ENCODE measurements at places on chromosomes 2 and 18. TPM values are rescaled to one million over a fixed set of nuclear protein-coding genes. Genes with fewer than 3 reads are reported as not detected.

DNA sequence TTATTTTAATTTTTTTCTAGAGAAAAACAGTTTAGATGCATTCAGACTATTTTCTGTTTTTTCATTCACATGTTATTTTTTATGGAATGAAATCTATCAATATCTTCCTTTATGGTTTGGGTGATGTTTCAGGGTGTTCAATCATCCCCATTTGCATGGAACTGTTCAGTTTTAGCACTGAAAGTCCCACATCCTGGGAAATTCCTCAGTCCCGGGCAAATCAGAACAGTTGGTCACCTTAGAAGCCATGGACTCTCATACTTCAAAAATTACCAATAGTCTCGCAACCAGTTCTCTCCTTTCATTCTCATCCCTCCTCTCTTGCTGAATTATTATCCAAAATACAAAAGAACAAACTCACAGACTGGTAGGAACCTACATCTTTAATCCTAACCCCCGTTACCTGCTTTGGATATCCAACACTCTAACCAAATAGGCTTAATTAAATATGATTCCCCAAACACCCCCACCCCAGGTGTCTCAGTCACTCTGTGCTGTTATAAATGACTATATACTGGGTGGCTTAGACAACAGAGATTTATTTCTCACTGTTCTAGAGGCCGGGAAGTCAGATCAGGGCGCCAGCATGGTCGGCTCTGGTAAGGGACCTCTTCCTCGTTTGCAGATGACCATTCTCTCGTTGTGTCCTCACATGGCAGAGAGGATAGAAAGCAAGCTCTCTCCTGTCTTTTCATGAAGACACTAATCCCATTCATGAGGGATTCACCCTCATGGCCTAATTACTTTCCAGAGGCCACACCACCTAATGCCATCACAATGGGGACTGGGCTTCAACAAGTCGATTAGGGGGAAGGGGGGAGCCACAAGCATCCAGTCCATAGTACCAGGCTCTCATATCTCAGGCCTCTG is 57.7 kb upstream of the SLC1A4 start:
- no peak for DNase-seq
- peaks cover 29% of the 10 kb centered on the region for H3K27me3 ChIP-seq

DNA sequence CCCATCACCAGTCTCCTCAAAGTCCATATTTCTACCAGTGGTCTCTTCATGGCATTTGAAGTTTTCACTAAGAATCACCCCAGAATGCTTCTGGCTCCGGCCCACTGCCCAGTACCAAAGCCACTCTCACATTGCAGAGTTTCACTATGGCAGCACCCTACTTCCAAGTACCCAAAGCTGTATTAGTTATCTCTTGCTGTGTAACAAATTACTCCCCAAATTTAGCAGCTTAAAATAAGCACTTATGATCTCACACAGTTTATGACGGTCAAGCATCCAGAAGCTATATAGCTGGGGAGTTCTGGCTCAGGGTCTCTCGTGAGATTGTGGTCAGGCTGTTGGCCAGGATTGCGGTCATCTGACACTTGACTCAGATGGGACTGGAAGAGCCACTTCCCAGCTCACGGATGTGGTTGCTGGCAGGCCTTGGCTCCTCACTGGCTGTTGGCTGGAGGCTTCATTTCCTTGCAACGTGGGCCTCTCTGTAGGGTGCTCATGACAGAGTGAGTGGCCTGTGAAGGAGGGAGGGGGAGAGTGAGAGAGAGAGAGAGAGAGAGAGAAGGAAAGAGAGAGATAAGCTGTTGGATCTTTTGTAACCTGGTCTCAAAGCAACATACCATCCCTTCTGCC is 189.5 kb downstream of the CTIF start:
- H3K36me3 ChIP-seq, result peaks cover 2% of the 10 kb centered on the region
- no peak for DNase-seq
- no peak overlapping the region for H3K4me3 ChIP-seq

DNA sequence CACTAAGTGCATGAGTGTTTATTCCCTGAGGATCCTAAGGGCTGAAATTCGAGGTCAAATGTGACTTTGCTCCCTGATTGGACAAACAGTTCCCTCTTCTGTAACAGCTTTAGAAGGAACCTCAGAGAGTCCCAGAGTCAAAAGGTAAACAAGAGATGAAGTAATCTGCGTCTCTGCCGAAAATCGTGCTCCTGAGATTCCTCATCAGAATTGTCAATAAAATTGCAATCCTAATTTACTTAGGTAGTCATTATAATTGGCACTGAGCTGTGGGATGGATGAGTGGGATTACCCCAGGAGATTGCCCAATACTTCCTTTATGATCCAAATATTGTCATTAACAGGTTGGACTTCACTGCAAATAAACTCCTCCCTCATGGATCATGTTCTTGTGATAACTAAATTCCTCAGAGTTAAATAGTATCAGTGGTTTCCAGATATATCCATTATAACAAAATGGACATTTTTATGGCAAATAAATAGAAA is 907 bp upstream of the SUCLG1 start:
- peaks cover 7% of the 10 kb centered on the region for H3K4me1 ChIP-seq
- DNase-seq, result no peak
- no peak overlapping the region for H3K27ac ChIP-seq

GRCh38 chr2:108414945-108415344 is 34.1 kb upstream of the GCC2 start:
- no peak for DNase-seq
- H3K4me3 ChIP-seq, result no peak overlapping the region
- H3K27ac ChIP-seq, result no peak overlapping the region

DNA sequence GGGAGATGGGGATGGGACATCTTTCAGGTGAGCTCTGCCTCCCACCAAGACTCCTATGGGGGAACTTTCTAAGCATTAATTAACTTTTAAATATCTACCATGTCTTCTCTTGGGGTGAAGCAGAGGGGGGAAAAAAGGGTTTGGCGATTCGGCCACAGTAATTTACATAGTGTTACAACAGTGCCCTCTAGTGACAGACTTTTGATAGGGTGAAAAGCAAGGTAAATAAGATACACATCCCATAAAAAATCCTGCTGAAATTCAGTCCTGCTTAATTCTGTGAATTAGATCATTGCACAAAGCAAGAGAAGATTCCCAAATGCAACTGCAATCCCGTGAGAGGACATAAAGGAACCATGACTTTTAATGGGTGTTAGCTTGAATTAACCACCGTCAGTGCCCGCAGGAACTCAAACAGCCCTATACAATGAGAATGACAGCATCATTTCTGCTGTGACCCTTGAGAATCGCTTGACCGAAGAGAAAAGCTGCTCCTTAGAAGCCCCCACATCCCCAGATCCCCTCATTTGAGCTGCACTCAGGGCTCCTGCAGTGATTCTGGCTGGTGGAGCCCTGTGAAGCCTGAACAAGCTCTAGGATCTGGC is 32.8 kb downstream of the FAM124B start:
- no peaks in the 10 kb centered on the region for H3K27me3 ChIP-seq
- H3K4me1 ChIP-seq, result no peaks in the 10 kb centered on the region
- peak; percentile 49 for DNase-seq
- no peak overlapping the region for H3K4me3 ChIP-seq
- no peaks in the 10 kb centered on the region for H3K36me3 ChIP-seq
- H3K27ac ChIP-seq, result no peak overlapping the region

GRCh38 chr2:20135631-20136050 is 84.2 kb upstream of the LAPTM4A start:
- H3K36me3 ChIP-seq, result no peaks in the 10 kb centered on the region
- H3K27me3 ChIP-seq, result no peaks in the 10 kb centered on the region
- peaks cover 34% of the 10 kb centered on the region for H3K4me1 ChIP-seq
- H3K4me3 ChIP-seq, result no peak overlapping the region
- DNase-seq, result peak; percentile 89

QPCT gene
- polyA plus RNA-seq, result 0.06 TPM

ABCB11 gene
- not detected for polyA plus RNA-seq

RMC1 gene
- 26.4 TPM for polyA plus RNA-seq

HOXD4 gene
- 1.6 TPM for polyA plus RNA-seq
